ENCODE measurements at places on chromosomes 5 and 9.
A peak's percentile ranks its signal among the peaks of the same experiment; 100 is the strongest.

- no peak for DNase-seq
Observed at GRCh38 chr9:107992271-107992670, 502.7 kb upstream of the KLF4 start.

- DNase-seq, result no peak
Observed at GRCh38 chr5:175712681-175713085, 54.8 kb downstream of the HRH2 start.

- DNase-seq, result no peak
Observed at GRCh38 chr5:11672385-11673085, 231.7 kb downstream of the CTNND2 start.

GRCh38 chr5:150317048-150318003 is 14.6 kb upstream of the ARSI start:
- DNase-seq, result no peak

- DNase-seq, result no peak
Observed at GRCh38 chr9:112241491-112241890, 66.4 kb upstream of the SUSD1 start.

DNA sequence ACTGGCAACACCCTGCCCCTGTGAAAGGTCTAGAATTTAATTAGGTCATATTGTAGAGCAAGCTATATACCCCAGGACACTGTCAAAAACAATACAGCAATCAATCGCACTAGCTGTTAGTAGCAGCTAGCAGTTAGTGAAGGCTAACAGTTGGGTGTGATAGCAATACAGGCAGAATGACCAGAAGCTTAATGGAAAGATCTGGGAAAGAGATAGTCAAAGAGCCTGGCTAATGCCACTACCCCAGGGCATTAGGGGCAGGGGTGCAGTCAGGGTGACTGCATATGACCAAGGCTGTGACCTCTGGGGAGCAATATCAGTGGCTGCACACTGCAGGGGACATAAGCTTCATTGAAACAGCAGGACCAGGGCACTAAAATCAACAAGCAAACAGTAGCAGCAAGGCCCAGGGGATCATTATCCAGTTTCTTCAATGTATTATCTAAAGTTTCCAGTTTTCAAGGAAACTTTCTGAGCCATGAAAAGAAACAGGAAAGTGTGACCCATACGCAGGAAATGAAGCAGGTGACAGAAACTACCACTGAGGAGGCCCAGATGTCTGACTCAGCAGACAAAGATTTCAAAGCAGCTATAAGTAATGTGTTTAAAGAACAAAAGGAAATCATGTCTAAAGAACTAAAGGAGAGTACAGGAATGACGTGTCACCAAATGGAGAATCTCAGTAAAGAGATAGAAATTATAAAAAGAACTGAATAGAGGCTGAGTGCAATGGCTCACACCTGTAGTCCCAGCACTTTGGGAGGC is 82.4 kb downstream of the ZNF354C start:
- DNase-seq, result peak; percentile 25

GRCh38 chr5:26427281-26427680 is 611.1 kb downstream of the CDH9 start:
- no peak for DNase-seq

DNA sequence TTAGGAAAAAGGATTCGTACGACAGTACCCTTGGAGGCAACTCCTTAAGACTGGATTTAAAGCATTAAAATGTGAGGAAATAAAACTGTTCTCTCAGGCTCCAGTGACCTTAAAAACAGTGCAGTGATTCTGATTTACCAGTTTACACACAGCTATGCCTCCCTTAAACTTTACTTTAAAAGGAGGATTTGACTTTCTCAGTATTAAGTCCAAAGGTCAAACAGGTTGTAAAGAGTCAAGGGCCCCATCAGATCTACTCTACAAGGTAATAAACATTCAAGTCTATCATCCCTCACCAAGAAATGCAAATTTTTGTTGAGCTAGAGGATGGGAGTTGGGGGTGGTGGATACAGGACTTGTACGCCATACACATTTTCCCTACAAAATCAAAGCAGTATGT is 75.2 kb downstream of the ELAVL2 start:
- DNase-seq, result no peak

- DNase-seq, result no peak
Observed at GRCh38 chr9:14515571-14516198, 177.5 kb downstream of the ZDHHC21 start.

Measured in lung (tissue), 17 donors.